ENCODE measurements at places on chromosomes 4 and X.

DNA sequence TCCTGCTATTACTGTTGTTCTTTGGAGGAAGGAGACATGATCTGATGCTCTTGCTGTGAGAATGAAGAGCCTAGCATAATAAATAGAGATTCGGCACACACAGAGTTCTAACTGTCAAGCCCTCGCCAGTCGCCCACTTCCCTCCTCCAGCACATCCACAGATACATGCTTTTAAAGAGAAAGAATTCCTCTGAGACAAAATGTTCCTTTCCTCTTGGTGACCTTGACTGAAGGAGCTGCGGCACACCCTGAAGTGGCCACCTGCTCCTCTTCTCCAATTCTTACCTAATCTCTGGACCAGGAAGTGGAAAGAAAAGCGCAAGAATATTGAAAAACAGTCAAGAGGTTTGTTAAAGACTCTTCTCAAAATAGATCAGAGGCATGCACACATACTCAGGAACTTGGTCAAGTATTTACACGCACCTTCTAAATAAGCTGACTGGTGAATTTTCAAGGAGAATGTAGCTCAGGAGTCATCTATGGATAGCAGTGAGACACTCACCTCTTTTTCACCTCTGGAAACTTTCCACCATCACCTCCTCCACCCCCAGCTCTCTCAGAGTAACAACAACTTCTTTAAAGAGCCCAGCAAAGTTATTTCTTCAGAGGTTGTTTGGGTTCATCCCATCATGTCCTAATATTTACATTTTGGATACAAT, 95.4 kb downstream of the PARM1 start:
- no peak for DNase-seq

DNA sequence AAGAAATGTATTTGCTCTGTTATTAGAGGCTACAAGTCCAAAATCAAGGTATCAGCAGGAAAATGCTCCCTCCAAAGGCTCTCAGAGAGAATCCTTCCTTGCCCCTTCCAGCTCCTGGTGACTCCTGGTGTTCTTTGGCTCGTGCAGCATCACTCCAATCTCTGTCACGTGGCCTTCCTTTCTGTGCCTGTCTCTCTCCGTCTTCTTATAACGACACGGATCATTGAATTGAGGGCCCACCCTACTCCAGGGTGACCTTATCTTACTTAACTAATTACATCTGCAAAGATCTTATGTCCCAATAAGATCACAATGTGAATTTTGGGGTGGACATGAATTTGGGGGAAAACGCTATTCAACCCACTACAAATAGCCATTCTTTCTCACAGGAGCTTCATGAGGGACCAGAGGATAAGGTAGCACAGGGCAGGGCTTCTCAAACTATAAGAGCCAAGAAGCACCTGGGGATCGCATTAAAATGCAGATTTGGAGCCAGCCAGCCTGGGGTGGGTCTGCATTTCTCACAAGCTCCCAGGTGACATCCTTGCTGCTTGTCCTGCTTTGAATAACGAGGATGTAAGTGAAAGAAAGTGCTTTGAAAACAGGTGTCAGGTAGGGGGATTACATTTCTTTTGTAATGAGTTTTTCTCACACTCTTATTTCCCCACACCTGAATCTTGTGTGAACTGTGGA, 41.9 kb upstream of the APLN start:
- DNase-seq: no peak

- DNase-seq: no peak
Measured at GRCh38 chr4:137896221-137896737, 345.9 kb downstream of the SLC7A11 start.

- no peak for DNase-seq
Measured at GRCh38 chr4:176084769-176085168, 19.1 kb downstream of the WDR17 start.

- no peak for DNase-seq
Measured at GRCh38 chrX:153635388-153635787, 11.6 kb upstream of the DUSP9 start.

- DNase-seq: no peak
Measured at GRCh38 chrX:8868070-8868773, 67.0 kb upstream of the FAM9A start.
